Breast epithelium (tissue), 4 donors: ENCODE measurements at places on chromosomes 13 and 19. TPM values are rescaled to one million over a fixed set of nuclear protein-coding genes. Genes with fewer than 3 reads are reported as not detected.

Gene PSG3
- not detected for total RNA-seq

Gene LMTK3
- not detected for total RNA-seq

Gene KRTDAP
- not detected for total RNA-seq

Gene IGFL1
- not detected for total RNA-seq

Gene ZNF554
- total RNA-seq, result 7.5 TPM

Gene ZNF547
- 2.4 TPM for total RNA-seq

- H3K27ac ChIP-seq, result no peak overlapping the region
- no peak for DNase-seq
- H3K36me3 ChIP-seq, result no peaks in the 10 kb centered on the region
- no peaks in the 10 kb centered on the region for H3K27me3 ChIP-seq
- H3K4me1 ChIP-seq, result no peaks in the 10 kb centered on the region
These were observed 151.6 kb downstream of the SLITRK1 start for GRCh38 chr13:83730674-83731073.

DNA sequence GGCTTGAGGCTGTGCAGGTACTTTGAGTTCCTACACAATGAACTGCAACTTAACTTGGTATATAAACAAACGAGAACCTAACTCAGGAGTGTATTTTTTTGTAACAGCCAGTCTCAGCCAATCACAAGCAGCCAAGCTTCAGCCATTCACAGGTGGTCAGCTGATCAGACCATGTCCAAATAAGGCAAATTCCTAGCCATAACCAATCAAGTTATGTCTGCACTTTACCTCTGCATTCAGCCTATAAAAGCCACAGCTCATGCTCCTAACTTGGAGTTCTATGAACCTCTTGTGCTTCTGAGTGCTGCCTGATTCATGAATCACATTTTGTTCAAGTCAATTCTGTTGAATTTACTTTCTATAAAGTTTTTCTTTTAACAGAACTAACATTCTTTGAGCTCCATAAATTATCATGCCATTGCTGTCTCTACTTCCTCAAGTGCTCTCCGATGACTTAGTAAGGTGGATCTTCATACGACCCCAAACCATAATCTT is 16.8 kb upstream of the MEDAG start:
- no peaks in the 10 kb centered on the region for H3K36me3 ChIP-seq
- no peak for DNase-seq
- no peak overlapping the region for H3K4me3 ChIP-seq
- H3K4me1 ChIP-seq, result no peaks in the 10 kb centered on the region

GRCh38 chr13:99542788-99543406 is 41.6 kb downstream of the TM9SF2 start:
- no peaks in the 10 kb centered on the region for H3K36me3 ChIP-seq
- no peaks in the 10 kb centered on the region for H3K4me1 ChIP-seq
- H3K27ac ChIP-seq, result no peak overlapping the region

DNA sequence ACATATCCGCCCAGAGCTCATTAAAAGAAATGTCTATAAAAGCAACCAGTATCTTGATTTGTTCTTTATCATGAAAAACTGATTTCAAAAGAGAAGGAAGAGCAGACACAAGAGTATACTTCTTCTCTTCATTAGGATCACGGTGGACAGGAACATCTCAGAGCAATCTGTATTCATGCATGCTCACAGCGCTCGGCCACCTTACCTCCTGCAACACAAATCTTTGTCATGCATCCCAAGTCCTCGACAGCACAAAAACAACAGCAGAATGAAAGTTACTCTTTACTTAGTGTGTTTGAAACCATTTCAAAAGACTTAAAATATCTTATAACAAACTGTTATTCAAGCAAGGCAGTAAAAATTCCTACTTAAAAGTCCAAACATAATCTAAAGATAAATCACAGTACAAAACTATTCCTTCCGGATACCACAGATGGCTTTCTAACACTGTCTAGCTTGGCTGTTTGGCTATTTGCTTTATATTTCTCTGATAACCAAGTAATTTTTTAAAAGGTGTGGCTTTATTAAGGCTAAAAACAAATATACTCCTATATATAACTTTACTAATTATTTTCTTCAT is 174.5 kb downstream of the TBC1D4 start:
- H3K36me3 ChIP-seq, result peaks cover 4% of the 10 kb centered on the region
- H3K27me3 ChIP-seq, result no peaks in the 10 kb centered on the region
- no peak overlapping the region for H3K4me3 ChIP-seq

GRCh38 chr19:49823472-49823871 is 5.4 kb downstream of the MED25 start:
- no peaks in the 10 kb centered on the region for H3K36me3 ChIP-seq
- no peaks in the 10 kb centered on the region for H3K4me1 ChIP-seq
- no peaks in the 10 kb centered on the region for H3K27me3 ChIP-seq
- DNase-seq, result no peak

- no peak overlapping the region for H3K4me3 ChIP-seq
- H3K27me3 ChIP-seq, result no peaks in the 10 kb centered on the region
These were observed 2.0 kb upstream of the VPS36 start for GRCh38 chr13:52452470-52452869.

DNA sequence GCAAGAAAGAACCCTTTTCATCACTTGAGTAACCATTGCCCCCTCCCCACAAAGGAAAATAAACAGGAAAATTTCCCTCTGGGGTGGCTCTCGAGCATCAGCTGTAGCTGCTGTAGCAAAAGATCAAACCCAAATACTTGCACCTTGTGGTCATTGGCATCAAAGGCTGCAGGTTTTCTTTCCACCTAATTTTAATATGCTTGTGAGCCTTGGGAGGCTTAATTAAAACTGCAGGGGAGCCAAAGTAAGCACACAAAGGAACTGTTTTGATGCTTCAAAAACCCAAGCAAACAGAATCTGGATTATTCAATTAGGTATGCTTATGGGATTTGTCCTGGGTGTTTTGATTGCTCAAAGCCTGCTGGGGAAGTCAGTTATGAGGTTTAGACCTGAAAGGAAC is 119.5 kb downstream of the SHISA2 start:
- no peaks in the 10 kb centered on the region for H3K4me1 ChIP-seq
- no peak overlapping the region for H3K4me3 ChIP-seq
- no peak for DNase-seq
- H3K27ac ChIP-seq, result no peak overlapping the region
- no peaks in the 10 kb centered on the region for H3K36me3 ChIP-seq

DNA sequence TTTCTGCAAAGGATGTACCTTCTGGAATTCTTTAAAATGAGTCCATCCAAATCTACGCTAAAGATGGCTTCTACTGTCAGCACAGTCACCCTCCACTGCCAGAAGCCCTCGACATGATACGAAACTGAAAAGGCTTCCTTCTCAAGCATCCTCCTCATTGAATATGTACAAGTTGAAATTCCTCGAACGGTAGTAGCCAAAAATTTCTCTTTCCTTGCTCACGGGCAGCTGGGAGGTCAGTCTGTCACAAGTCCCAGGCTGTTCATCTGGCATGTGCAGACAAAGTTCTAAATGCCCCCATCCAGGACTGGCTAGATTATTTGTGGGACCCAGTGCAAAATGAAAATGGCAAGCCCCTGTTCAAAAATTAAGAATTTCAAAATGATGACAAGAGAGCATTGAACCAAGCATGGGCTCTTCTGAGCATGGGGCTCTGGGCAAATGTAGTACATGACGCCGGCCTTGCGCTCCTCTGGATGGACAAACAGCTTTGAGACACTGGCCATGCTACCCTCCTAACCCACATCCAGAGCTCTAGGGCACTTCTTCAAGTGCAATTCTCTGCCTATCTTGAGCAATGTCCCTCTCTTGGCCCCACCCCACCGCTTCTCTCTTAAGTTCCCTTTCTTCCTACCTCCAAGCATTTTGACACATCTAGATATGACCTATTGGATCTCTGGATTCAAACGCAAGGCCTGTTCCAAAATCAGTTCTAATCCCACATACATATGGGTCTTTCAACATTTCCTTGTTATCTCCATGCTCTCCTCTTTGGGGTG is 78.9 kb upstream of the FLT1 start:
- no peak overlapping the region for H3K4me3 ChIP-seq
- no peak overlapping the region for H3K27ac ChIP-seq
- H3K4me1 ChIP-seq, result no peaks in the 10 kb centered on the region
- no peak for DNase-seq

DNA sequence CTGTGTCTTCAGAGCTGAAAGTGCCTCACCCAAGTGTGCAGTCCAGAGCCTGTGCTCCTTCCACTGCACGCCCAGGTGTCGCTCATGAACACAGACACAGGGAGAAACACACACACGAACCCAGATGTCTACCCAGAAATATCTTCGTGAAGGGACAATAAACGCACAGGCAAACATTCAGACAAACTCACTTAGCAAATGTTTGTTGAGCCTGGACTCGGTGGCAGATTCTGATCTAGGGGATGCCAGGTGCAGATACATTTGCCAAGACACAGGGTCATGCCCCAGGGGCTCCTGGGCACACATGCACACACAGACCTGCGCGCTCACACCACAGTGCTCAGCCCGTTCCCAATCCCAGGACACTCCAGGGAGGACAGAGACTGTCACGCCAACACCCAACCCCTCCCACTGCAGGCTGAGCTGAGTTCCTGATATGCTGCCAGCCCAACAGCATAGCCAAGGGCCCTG is 31.9 kb downstream of the SCGB2B2 start:
- no peaks in the 10 kb centered on the region for H3K27me3 ChIP-seq
- H3K4me3 ChIP-seq, result no peak overlapping the region
- no peak for DNase-seq
- H3K27ac ChIP-seq, result no peak overlapping the region
- no peaks in the 10 kb centered on the region for H3K4me1 ChIP-seq

GRCh38 chr13:32272021-32272683 is 43.0 kb downstream of the ZAR1L start:
- no peak overlapping the region for H3K27ac ChIP-seq
- H3K36me3 ChIP-seq, result no peaks in the 10 kb centered on the region
- no peak for DNase-seq
- H3K27me3 ChIP-seq, result no peaks in the 10 kb centered on the region
- H3K4me3 ChIP-seq, result no peak overlapping the region

- H3K27ac ChIP-seq, result no peak overlapping the region
- DNase-seq, result no peak
- no peaks in the 10 kb centered on the region for H3K27me3 ChIP-seq
- H3K4me3 ChIP-seq, result no peak overlapping the region
These were observed 16.9 kb downstream of the DZIP1 start for GRCh38 chr13:95627590-95627989.

GRCh38 chr13:73060251-73061160 is 1.7 kb downstream of the KLF5 start:
- peak overlapping the region; percentile 70 for H3K4me3 ChIP-seq
- no peaks in the 10 kb centered on the region for H3K4me1 ChIP-seq
- no peaks in the 10 kb centered on the region for H3K36me3 ChIP-seq
- peak overlapping the region; percentile 81 for H3K27ac ChIP-seq
- peak; percentile 35 for DNase-seq
- no peaks in the 10 kb centered on the region for H3K27me3 ChIP-seq
